ENCODE measurements at places on chromosomes 2 and 18.

GRCh38 chr2:101175991-101176390, 24.8 kb upstream of the TBC1D8 start:
- no peak for DNase-seq

DNA sequence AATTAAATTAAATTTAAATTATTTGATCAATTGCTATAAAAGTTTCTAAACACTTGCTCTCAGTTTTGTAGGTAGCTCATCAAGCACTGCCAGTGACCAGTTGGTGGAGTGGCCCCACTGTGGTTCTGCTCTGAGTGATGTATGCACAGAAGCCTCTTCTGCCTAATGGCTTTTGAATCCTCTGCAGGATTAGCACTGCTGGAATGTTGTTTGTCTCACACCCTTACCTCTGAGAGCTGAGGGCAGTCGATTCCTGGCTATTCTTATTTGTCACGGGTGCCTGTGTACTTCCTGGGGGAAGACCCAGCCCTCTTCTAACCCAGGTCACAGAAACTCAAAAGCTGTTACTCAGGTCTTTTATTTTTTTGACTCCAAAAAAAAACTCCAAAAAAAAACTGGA, 9.5 kb downstream of the CAPN14 start:
- no peak for DNase-seq

GRCh38 chr2:160429248-160430000, 64.2 kb downstream of the RBMS1 start:
- DNase-seq: no peak

GRCh38 chr2:27915191-27915590, 24.7 kb downstream of the BABAM2 start:
- DNase-seq: no peak

- DNase-seq: no peak
Measured at GRCh38 chr2:148824190-148824589, 50.8 kb upstream of the KIF5C start.

DNA sequence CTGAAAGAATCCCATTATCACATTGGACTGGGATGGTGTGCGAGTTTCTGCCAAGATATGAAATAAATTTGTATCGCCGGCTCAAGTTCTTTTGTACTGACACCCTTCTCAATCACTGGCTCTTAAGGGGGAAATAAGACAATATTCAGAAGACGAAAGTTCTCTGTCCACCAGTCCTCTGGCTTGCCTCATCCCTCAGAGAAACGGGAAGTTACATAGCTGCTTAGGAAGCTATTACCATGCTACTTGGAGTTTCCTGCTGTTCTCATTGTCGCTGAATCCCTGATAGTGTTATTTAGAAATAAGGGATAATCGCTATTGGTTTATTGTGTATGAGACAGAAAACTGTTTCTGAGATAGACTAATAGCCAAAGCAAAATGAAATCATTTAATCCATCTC, 205.0 kb upstream of the ZNF521 start:
- no peak for DNase-seq

GRCh38 chr2:22942441-22942840, 442.5 kb upstream of the KLHL29 start:
- DNase-seq: no peak

DNA sequence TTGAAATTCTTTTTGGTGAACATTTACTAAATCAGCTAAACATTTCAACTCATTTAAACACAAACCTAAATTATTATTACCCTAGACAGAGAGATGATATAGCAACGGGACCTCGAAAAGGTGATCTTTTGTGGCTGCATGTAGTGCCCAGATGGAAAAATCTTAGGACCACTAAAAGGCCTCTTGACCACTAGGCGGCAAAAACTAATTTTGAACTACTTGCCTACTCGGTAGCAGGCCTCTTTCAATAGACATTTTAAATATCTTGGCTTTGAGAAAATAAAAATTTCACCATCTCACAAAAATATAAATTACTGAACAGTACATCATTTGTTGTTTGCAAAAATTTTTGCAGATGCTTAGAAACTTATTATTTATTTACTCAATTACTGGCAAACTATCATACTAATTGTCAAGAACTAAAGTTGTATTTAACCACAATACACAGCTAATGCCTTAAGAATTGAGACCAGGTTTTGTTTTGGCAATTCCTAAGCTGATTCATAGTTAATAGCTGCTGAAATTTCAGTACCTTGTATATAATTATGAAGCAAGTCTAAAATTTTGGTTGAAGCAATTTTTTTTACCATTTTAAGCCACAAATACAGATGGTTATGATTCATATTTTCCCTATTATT, 9.4 kb downstream of the COL3A1 start:
- DNase-seq: peak; percentile 87

- no peak for DNase-seq
Measured at GRCh38 chr2:236943841-236944513, 141.7 kb upstream of the COPS8 start.

- DNase-seq: peak; percentile 38
Measured at GRCh38 chr2:12766421-12766879, 49.7 kb downstream of the TRIB2 start.

GRCh38 chr2:15638720-15639119, 47.1 kb downstream of the DDX1 start:
- no peak for DNase-seq

DNA sequence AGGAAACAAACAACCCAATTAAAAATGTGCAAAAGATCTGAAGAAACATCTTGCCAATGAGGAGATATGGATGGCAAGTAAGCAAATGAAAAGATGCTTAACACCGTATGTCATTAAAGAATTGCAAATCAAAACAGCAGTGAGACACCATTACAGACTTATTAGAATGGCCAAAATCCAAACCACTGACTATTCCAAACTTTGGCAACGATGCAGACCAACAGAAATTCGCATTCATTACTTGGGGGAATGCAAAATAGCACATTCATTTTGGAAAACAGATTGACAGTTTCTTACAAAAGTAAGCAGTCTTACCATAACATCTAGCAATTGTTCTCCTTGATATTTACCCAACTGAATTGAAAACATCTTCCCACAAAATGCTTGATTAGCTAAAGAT, 1118.7 kb downstream of the SUCLG1 start:
- DNase-seq: no peak

DNA sequence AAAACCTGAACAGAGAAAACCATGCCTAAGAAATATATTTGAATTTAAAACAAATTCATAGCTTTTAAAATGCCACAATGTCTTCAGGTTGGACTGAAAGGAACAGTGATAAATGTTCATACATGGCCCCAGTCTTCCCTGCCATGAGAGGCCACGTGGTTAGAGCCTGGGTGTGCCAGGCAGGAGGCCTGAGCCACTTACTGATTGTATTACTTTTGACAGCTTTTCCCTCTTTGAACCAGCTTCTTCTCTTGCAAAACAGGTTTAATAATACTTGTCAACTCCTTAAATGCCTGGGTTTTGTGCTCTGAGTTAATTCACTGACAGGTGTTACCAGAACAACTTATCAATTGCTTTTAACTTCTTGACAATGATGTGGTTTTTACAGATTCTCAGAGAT, 27.0 kb downstream of the RBKS start:
- no peak for DNase-seq

- peak; percentile 83 for DNase-seq
Measured at GRCh38 chr2:233486778-233487552, 79.6 kb downstream of the USP40 start.

- DNase-seq: no peak
Measured at GRCh38 chr2:218985021-218985324, at the start of gene FEV. Gene FEV (minus strand): TSS chr2:218985184. CDS start chr2:218985075, 109 bp downstream.

DNA sequence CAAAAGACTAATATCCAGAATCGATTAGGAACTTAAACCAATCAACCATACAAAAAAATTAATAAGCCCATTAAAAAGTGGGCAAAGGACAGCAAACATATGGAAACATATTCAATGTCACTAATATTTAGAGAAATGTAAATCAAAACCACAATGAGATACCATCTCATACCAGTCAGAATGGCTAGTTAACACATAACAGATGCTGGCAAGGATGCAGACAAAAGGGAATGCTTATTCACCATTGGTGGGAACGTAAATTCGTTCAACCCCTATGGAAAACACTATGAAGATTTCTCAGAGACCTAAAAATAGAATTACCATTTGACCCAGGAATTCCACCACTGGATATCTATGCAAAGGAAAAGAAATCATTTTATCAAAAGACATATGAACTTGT, 468.2 kb upstream of the ST6GAL2 start:
- peak; percentile 17 for DNase-seq

DNA sequence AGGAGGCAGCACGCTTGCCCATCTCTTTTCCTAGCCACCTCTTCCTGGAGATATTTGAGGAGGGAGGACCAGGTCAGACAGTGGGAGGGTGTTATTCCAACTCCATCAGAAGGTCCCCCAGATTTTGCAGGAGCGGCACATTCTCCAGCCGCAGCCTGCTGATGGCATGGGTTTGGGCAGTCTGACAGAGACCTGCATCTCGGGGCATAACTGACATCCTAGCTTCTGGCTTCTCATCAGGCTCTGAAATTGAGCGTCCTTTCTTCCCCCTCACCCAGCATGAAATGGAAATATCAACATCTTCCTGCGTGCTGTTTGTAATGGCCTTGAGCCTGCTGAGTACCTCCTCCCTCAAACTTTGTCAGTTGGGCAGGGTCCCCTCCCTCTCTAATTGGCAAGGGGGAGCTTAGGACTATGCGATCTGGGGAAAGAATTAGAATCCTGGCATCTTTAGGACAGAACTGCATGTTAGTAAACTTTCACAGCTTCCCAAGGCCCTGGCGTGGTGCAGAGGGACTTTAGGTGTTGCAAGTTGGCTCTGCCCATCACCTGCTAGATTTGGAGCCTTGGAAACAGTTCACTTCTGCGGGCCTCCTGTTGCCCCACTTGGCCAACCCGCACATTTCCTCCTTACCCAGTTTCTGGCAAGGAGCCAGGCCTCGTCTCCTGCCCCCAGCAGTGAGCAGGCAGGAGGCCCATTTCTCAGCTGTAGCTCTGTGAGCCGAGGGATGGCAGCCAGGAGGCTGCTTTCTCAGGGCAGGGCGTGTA, 2.2 kb downstream of the ITM2C start:
- DNase-seq: no peak

- no peak for DNase-seq
Measured at GRCh38 chr18:12543697-12544096, 114.2 kb downstream of the SPIRE1 start.

GRCh38 chr2:225052703-225053102, 10.4 kb upstream of the DOCK10 start:
- DNase-seq: no peak

DNA sequence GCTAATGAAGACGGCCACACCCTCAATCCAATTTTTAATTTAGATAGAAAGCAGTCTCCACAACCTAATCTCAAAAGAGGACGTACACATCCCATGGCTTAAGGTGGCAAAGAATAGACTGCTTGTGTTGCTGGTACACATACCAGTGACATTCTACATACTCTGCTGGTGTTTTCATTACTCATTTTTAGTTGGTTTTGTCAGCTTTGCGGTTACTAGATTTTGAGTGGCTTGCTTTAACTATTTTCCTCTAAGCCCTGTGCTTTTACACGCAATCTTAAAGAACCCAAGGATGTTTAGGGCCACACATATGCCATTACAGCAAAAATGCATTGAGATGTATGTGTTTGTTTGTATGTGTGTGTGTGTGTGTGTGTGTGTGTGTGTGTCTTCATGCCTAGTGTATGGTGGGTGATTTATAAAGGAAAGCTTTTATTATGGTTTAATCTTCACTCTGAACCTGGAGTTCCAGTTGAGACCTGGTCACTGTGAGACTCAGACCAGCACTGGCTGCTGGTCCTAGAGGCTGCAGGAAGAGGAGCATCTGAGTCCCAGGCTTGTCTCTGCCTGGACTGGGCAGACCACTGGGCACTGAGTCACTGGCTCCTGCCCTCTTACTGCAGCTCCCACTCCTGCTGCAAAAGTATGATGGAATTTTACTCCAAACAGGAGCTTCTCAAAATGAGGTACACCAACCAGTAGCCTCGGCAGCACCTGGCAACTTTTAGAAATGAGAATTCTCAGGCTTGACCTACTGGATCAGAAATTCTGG, 415.9 kb downstream of the NBAS start:
- no peak for DNase-seq

- no peak for DNase-seq
Measured at GRCh38 chr2:147469471-147469870, 375.4 kb upstream of the ACVR2A start.

DNA sequence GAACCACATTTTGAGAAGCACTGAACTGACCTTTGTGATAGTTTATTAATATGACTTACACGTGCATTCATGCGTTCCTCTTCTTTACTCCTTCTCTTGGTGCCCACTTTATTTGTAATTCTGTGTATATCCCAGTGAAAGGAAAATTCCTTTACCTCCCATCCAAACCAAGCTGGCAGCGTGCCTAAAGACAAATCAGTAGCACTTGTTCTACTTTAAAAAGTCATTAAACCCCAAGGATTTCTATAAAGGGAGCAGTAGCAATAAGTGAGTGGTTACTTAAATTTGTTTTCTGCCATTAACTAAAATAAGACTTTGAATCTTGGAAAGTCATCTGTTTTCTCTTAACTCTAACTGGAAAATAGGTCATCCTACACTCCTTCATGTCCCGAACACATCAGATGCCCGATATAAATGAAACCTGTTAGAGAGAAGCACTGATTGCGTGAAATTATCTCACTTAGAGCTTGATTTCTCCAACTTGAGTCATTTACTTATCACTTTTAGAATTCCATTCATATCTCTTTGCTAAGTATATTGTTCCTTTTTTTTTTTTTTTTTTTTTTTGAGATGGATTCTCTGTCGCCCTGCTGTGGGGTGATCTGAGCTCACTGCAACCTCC, 10.7 kb downstream of the PIK3C3 start:
- DNase-seq: no peak

DNA sequence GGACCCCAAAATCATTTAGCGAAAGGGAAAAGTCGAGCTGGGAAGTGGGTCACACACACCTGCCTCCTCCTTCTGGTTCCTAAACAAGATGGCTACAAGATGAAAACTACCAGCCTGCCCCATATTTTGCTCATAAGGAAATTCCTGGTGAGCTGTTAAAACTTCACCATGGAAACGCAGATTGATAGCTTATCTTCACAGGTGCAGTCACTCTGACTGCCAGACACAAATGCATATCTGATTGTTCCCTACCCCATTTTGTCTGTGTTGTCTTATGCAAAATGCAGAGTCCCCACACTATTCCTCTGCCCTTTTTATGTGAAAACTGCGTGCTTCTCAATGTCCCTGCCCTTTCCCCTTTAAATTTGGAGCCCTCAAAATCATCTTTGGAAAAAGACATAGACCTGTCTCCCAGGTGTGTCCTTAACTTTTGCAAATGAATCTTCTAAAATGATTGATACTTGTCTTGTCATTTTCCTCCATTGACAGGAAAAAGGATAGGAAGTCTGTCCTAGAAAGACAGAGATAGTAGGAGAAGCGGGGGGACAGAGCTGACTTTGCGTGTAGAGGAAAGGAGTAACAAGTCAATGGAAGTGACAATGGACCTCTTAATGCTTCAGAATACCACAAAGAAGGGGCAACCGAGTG, 38.9 kb upstream of the THOC1 start:
- DNase-seq: no peak

DNA sequence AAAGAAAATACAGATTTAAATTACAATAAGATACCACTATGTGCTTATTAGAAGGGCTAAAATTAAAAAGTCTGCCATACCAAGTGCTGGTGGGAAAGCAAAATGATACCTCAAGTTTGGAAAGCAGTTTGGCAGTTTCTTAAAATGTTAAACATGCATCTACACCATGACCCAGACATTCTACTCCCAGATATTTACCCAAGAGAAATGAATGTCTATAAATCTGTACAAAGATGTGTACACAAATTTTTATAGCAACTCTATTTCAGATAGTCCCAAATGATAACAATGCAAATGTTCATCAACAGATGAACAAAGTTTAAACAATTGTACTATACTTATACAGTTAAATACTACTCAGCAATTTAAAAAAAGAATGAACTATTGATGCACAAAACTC, 7.1 kb upstream of the DSG4 start:
- DNase-seq: no peak

GRCh38 chr2:72139471-72139873, 8.2 kb downstream of the CYP26B1 start:
- no peak for DNase-seq
